Thymus (tissue), 14 donors: ENCODE measurements at places on chromosomes 6 and 20.

- DNase-seq, result no peak
Observed at GRCh38 chr20:43988867-43989266, 74.2 kb downstream of the TOX2 start.

DNA sequence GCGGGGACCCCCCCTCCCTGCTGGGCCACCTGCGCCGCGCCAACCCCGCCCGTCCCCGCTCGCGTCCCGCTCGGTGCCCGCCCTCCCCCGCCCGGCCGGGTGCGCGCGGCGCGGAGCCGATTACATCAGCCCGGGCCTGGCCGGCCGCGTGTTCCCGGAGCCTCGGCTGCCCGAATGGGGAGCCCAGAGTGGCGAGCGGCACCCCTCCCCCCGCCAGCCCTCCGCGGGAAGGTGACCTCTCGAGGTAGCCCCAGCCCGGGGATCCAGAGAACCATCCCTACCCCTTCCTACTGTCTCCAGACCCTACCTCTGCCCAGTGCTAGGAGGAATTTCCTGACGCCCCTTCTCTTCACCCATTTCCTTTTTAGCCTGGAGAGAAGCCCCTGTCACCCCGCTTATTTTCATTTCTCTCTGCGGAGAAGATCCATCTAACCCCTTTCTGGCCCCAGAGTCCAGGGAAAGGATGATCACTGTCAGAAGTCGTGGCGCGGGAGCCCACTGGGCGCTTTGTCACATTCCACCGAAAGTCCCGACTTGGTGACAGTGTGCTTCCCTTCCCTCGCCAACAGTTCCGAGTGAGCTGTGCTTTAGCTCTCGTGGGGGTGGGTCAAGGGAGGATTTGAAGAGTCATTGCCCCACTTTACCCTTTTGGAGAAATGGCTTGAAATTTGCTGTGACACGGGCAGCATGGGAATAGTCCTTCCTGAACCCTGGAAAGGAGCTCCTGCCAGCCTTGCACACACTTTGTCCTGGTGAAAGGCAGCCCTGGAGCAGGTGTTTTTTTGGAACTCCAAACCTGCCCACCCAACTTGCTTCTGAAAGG is 2.1 kb downstream of the VEGFA start:
- DNase-seq, result peak; percentile 39

DNA sequence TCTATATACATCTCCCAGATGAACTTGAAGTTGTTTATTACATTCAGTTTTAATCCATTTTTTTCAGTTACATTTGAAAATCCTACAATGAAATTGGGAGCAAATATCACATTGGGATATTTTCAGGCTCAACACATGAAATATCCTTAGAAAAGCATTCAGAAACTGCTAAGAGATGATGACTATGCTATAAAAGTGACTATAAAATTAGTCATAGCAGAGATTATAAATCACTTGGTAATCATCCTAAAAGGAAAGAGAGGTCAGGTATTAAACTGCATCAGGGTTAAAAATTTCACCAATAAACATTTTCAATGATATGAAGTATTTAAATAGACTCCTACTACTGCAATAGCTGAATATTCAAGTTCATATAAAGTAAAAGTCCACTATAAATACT is 987.7 kb downstream of the GRIK2 start:
- no peak for DNase-seq

DNA sequence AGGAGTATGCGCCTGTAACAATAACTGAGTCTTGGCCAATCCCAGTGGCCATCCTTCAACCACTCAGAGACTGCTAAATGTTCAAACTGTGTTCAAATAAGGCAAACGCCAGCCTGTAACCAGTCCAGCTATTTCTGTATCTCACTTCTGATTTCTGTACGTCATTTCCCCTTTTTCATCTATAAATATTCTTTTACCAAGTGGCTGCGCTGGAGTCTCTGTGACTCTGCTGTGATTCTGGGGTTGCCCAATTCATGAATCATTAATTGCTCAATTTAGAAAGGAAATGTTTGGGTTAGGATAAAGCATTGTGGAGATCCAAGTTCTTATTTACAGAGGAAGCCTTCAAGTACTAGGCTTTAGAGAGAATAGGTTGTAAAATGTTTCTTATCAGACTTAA is 89.8 kb upstream of the UST start:
- DNase-seq, result no peak

- DNase-seq, result no peak
Observed at GRCh38 chr6:20455251-20455940, 53.7 kb downstream of the E2F3 start.

GRCh38 chr6:109448615-109449014 is 7.0 kb downstream of the MICAL1 start:
- no peak for DNase-seq
